ENCODE measurements at places on chromosomes 13 and 19.

DNA sequence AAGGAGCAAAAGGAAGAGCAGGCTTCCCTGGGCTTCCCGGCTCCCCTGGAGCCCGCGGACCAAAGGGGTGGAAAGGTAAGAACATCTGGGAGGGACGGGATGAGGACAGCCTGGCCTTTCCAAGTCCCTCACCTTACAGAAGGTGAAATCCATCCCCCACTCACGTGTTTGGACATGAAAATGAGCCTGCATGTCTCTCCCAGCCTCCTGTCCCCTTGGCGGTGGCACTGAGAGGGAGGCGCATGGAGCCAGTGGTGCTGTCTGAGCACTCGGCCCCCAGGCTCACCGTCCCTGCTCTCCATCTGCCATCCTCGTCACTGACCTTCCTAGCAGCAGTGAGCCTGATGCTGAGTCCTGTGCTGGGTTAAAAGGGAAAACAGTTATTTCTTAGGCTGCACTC, 104.2 kb downstream of the RAB20 start:
- DNase-seq, result no peak

DNA sequence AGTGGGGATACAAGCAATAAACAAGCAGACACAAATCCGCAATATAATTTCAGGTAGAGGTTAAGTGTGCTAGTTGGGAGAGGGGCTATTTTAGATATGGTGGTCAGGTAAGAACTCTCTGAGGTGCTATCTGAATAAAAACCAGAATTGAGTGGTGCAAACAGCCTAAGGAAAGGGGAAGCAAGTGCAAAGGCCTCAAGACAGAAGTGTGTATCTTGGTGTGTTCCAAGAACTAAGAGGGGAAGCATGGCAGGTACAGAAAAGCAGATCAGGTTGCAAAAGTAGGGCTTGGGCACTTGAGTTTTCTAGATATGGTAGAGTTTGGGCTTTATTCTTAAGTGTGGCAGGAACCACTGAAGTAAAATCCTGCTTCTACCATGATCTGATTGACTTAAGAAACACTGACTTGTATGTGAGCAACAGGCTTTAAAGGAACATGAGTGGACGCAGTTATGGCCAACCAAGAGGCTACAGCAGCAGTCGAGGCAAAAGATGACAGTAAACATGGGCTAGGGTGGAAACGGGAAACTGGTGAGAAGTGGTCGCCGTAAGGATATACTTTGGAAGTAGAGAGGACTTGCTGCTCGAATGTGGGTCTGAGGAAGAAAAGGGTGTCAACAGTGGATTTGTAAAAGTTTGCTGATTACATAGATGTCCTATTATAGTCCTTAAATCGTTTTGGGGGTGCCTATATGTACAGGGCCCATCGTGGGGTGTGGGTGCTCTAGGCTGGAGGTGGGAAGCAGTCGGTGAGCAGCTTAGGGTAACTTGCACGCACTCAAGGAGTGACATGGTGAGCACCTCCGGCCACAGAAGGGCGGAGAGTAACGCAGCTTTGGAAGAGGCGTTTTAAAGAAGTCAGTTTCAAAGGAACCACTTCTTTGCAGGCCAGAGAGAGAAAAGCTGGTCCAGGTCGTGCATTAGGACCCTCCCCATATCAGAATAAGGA, 677 bp downstream of the TGDS start:
- DNase-seq, result peak; percentile 25

DNA sequence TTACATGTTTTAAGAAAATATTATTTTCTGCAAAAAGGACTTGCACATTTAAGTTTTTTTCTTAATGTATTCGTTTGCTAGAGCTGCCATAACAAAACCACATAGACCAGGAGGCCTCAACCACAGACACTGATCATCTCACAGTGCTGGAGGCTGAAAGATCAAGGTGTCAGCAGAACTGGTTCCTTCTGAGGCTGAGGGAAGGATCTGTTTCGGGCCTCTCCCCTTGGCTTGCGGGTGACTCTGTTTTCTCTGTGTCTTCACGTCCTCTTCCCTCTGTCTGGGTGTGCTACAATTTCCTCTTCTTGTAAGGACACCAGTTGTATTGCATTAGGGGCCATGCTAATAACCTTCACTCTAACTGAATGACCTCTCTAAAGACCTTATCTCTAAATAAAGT, 364.2 kb downstream of the IRS2 start:
- DNase-seq, result no peak

- DNase-seq, result no peak
Observed at GRCh38 chr19:2774953-2775555, 8.0 kb downstream of the SGTA start.

All from iPS-NIHi11 (cell line).